ENCODE measurements at places on chromosomes 6 and 20.

DNA sequence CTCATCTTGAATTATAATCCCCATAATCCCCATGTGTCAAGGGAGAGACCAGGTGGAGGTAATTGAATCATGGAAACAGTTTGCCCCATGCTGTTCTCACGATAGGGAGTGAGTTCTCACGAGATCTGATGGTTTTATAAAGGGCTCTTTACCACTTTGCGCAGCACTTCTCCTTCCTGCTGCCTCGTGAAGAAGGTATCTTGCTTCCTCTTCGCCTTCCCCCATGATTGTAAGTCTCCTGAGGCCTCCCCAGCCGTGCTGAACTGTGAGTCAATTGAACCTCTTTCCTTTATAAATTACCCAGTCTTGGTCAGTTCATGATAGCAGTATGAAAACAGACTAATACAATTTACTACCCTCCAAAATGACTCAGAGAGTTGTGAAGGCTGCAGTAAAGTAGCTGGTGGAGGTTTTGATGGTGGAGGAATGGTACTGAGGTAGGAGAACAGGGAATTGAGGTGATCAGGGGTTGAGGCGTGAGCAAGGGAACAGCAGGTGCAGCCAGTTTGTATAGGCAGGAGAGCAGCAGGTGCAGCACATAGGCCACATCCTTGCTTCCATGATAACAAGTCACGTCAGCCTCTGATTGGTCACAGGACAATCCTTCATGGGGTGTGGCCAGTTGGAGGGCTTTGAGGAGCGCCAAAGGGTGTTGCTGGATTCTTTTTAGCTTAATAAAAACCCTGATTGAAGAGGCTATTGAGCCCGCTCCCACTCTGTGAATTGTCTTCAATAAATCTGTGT lies 150.0 kb downstream of the CDC5L start:
- DNase-seq, result no peak

DNA sequence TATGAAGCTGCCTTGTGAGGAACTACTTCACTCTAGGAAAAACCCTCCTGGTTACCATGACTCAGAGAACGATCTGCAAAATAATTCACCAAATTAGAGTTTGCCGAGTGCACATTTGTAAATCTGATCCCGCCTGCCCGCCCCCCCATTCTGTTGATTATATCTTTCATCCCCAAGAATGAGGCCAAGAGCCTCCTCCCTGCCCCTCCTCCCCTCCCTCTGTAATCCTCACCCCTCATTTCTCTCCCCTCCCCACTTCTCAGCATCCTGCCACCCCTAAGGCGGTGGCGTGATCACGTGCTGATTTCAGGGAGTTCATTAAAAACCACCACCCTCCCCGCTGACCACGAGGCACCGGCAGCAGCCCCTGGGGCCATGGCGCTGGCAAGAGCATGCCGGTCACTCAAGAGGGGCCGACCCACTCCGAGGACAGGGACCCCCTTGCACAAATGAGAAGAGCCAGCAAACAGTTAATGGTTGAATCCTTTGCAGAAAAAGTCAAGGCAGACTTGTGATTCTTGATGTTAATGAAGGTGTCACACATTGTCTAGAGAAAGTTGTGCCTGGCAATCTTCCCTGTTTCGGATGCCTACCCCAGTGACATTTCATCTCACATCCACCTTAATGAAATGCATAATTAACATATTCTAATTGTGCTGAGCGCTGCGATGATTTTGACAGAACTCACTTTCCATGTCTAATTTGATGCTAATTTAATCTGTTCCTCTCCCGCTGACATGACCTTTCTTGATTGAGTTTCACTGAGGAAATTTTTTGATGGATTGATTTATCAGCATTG lies 247.9 kb downstream of the ZNF217 start:
- no peak for DNase-seq

DNA sequence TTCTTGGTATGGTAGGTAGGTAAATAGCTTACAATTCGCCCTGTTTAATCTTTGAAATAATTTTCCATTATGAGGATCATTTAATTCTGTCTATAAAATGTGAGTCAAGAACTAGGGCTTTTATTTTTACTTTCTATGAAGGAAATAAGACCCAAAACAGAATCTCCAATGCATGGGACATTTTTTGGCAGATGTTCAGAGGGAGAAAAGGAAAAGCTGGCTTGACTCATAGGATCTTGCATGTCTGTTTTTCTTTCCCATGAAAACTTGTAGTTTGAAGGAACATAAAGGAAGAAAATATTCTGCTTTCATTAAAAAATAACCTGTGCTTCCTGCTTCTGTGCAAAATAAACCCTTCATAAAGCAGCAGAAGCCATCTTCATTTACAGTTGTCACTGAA lies 143.1 kb upstream of the INSM1 start:
- no peak for DNase-seq

DNA sequence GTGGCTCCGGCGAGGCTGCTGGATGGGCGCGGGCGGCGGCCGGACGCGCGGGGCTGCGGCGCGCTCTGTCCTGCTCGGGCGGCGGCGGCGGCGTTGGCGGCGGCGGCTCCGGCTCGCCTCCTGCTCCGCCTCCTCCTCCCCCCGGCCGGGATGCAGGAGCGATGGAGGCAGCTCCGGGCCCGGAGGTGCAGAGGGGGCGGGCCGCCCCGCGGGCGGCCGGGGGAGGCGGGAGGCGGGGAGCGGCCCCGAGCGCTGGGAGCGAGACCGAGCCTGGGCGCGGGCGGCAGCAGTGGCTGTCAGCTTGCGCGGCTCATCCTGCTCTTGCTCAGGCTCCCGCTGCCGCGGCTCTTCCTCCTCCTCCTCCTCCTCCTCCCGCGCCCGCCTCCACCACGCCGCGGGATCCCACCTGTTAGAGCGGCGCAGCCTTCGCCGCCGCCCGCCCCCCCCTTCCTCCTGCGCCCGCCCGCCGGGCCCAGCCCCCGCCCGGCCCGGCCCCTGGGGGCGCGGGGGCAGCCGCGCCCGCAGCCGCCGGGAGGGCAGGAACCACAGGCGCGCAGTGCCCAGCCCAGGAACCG lies at the start of gene NOL4L:
Gene NOL4L, minus strand, starts transcription at position 323 of the 575 bp plus-strand sequence. CDS start 443 bp downstream, outside the sequence.
- DNase-seq, result peak; percentile 53

- no peak for DNase-seq
Measured at GRCh38 chr20:17210983-17211382, 15.9 kb upstream of the PCSK2 start.

DNA sequence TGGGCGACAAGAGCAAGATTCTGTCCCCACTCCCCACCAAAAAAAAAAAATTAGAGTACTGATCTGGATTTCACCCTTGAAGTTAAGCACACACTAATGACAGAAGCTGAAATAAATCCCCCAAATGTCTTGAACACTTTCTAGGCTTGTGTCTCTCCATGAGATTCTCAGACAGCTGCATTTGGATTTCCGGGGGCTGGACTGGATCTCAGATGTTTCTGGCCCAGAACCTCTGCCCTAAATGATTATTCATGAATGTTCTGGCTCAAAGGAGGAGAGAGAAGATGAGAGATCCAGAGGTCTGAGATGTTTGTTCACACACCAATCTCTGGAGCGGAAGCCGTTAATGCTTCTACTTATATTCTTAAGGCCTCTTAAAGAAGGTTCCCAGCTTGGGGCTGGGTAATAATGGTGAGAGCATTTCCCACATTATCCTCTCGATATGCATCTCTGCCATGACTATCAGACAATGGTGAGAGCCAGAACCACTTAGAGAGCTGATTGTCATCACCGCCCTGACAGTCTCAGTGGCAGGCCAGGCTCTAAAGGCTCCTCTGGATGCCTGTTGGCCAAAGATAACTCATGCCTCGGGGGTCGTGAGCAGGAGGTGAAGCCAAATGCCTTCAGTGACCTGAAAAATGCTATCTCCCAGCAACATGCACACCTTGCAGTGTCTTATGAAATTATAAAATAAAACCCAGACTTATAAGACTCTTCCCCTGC lies 127.9 kb upstream of the AGPAT4 start:
- DNase-seq, result no peak

GRCh38 chr6:14180609-14181008 lies 63.0 kb downstream of the CD83 start:
- no peak for DNase-seq

- no peak for DNase-seq
Measured at GRCh38 chr6:88761237-88762031, 202.0 kb downstream of the RNGTT start.

DNA sequence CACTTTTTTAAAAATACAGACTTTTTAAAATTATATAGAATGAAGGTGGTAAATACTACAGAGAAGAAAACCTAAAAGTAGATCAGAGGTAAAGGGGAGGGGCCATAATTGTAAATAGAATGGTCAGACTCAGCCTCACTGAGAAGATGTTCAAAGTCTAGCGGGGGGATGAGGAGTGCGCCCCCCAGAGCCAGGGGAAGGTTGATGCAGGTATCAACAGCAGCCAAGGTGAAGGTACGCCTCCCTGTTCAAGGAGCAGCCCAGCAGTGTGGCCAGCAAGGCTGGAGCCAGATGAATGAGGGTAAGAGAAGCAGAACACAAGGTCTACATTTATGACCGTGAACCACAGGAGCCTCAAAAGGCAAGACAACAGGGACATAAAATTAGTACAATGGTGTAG lies 204.1 kb downstream of the PTPRT start:
- no peak for DNase-seq

- DNase-seq, result peak; percentile 50
Measured at GRCh38 chr6:144931172-144932035, 646.3 kb downstream of the UTRN start.

GRCh38 chr6:19569563-19569962 lies 267.6 kb upstream of the ID4 start:
- no peak for DNase-seq

- no peak for DNase-seq
Measured at GRCh38 chr6:159833556-159833955, 33.5 kb downstream of the PNLDC1 start.

DNA sequence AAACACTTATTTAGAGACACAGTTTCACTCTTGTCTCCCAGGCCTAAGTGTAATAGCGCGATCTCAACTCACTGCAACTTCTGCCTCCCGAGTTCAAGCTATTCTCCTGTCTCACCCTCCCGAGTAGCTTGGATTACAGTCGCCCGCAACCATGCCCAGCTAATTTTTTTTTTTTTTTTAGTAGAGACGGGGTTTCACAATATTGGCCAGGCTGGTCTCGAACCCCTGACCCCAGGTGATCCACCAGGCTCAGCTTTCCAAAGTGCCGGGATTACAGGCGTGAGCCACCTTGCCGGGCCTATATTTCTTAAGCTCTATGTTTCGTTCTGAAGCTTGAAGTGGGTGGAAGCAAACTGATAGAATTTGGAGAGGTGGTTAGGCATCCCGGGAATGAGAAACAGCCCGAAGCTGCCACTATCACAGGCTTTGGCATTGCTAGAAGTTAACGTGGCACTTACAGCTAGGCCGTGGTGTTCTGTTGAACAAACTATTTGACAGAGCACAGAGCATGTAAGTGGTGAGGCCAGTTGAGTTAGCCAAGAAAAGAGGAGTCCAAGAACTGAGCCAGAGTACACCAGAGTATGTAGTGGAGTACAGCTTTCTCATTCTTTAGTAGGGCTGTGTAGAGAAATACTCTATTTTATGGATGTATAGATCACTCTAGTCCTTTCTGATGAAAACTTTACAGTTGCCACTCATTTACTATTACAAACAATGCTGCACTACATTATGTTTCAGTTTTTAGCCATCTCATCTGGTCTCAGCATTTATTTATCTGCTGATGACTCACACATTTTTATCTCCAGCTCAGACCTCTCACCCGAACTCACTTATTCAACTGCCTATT lies 62.0 kb upstream of the HFE start:
- DNase-seq, result peak; percentile 91

- DNase-seq, result no peak
Measured at GRCh38 chr6:86712039-86712438, 225.3 kb upstream of the HTR1E start.

DNA sequence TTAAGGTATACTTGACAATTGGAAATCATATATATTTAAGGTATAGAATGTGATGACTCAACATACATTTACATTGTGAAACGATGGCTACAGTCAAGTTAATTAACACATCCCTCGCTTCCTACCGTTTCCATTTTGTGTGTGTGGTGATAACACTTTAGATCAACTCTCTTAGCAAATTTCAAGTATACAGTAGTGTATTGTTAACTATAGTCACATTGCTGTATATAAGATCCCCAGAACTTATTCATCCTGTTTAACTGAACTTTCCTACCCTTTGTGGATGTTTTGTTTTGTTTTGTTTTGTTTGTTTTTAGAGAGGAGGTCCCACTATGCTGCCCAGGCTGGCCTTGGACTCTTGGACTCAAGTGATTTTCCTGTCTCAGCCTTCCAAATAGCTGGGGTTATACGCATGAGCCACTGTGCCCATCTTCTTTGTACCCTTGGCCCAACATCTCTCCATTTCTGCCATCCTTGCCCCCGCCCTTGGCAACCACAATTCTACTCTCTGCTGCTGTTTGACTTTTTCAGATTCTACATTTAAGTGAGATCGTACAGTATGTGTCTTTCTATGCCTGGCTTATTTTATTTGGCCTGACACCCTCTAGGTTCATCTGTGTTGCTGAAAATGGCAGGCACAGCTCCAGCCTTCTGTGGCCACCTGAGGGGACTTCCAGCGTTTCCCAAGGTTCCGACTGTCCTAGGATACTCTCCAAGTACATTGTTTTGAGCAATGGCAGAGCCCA lies 90.5 kb upstream of the SNX9 start:
- no peak for DNase-seq

- no peak for DNase-seq
Measured at GRCh38 chr20:20073801-20074371, 21.6 kb downstream of the CFAP61 start.

- no peak for DNase-seq
Measured at GRCh38 chr6:110296241-110297025, 61.7 kb downstream of the METTL24 start.

DNA sequence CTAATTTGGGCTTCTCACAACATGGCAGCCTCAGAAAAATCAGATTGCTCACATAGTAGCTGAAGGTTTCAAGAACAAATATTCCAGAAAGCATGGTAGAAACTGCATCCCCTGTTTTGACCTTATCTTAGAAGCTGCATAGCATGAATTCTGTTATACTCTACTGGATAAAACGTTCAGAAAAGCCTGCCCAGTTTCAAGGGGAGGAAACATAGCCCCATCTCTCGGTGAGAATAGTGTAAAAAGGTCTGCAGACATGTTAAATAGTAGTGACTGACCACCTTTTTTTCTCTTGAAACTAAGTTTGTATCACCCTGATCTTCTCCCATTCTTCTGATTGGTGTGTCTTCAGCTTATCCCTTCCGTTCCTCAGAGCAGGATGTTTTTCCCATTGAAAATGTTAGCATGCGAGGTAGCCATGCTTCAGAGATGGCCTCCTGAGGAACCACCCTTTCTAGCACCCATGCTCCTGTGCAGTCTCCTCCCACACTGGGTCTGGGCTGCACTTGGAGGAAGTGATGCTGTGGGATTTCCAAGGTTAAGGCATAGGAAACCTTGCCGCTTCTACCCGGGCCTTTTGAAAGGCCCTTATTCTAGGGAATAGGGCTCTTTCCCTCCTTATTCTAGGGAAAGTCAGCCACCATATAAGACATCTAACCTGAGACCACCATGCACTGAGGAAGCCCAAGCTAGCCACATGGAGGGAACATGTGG lies 50.1 kb downstream of the MARCKS start:
- DNase-seq, result no peak

DNA sequence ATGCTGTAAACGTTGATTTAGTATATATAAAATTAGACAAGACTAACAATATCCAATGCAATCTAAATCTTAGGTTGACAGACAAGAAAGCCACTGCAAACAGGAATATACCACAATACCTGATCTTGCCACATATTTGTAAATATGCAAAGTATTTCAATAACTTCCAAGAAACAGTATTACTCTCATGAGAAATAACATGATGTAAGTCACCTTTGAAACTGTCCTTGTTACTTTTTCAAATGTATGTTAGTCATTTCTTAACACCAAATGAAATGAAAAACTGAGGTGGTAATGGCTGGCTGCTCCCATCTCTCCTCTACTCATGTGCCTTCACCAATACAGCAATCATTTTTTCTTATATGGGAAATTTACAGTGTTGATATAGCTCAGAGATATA lies 118.7 kb downstream of the ATG5 start:
- no peak for DNase-seq
